ENCODE measurements at places on chromosomes 13 and 19. TPM values are rescaled to one million over a fixed set of nuclear protein-coding genes. Genes with fewer than 3 reads are reported as not detected.

DNA sequence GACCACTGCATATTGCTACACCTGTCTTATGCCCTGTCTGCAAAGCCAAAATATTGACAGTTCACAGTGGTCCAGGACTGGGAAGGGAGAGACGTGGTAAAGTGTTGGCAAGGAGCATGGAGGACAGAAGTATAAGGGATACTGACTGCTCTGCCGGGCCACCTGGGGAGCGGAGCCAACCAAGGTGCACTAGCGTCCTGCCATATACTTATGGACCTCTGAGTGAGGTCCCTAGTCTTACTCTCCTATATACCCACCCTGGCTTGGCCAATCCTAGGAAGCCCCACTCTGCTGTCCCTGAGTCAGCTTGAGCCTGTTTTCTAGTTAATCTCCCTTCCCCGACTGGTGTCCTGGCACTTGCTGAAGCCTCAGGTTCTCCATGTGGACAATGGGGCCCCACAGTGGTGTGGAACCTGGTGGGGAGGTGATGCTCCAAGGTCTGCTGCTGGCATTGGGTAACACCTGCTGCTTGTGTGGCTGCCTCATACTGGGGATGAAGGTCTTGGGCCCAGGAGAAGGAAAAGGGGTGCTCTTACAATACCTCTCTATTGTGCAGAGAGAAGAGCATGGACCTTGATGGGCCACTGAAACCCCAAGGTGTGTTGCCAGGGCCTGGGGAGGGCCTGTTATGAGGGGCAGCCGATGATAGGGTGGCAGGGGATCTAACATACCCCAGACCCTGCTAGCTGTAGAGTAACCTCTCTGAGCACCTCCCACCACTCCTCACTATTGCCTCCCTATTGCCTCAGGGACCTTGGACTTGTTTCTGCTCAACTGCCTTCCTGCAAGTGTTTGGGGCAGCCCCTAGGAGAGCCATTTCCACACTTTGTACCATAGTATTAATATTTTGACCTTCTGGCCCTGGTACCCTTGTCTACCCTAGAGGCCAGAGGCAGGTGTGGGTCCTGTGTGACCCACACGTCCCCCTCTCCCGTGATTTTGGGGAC, 6.7 kb upstream of the TRIM28 start:
- no peak overlapping the region for H3K27ac ChIP-seq
- peaks cover 32% of the 10 kb centered on the region for H3K27me3 ChIP-seq
- H3K4me1 ChIP-seq: peaks cover 4% of the 10 kb centered on the region
- H3K4me3 ChIP-seq: peak overlapping the region; percentile 54
- DNase-seq: no peak

DNA sequence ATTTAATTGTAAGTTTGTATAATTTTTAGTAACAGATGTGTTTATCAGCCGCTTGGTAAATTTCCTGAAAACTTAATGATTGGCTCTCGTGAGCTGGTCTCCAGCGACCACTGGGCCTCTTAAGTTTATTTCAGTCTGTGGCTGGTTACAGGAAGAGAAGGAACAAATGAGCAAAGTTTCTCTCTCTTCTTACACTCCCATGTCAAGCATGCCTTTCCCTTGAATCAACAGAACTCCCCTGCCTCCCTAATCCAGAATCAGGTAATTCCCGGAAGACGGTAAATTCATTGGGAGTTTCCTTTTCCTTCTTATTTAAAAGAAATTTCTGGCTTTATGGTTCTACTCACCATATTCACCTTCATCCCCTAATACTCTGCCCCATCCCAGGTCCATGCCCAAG, 52.5 kb upstream of the POMP start:
- H3K4me3 ChIP-seq: no peak overlapping the region
- no peak overlapping the region for H3K27ac ChIP-seq
- H3K4me1 ChIP-seq: no peaks in the 10 kb centered on the region
- no peaks in the 10 kb centered on the region for H3K27me3 ChIP-seq

- H3K4me1 ChIP-seq: peaks cover 14% of the 10 kb centered on the region
- H3K4me3 ChIP-seq: peak within 1 kb of the TSS; percentile 67
- no peaks in the 10 kb centered on the region for H3K27me3 ChIP-seq
- H3K27ac ChIP-seq: no peak within 1 kb of the TSS
Observed at GRCh38 chr13:44373601-44374347, at the start of gene SERP2. Gene SERP2, plus strand, starts transcription at chr13:44373824. Its CDS starts 202 bp downstream, at chr13:44374026.

DNA sequence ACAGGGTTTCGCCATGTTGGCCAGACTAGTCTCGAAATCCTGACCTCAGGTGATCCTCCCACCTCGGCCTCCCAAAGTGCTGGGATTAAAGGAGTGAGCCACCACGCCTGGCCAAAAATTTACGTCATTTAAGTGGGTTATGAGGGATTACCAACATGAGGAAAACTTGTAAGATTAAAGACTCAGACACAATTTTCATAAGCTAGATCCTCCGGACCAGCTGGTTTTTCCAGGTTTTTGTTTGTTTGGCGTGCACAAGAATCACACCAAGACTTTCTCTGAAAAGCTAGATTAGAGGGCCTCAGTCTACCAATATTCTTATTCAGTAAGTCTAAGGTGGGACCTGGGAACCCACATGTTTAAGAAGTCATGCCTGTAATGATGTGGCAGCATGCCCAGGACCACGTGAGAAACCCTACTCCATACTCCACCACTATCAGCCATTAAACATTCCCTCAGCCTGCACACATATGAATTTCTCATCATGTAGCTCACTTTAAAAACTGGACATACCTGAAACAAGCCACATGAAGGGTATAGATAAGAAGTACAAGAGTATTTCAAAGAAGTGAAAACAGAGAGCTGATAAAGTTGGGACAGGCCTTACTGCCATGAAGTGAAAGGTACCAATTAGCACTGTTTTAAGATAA, 25.7 kb downstream of the DIAPH3 start:
- H3K27ac ChIP-seq: no peak overlapping the region
- no peaks in the 10 kb centered on the region for H3K27me3 ChIP-seq
- no peak overlapping the region for H3K4me3 ChIP-seq
- peaks cover 7% of the 10 kb centered on the region for H3K4me1 ChIP-seq
- H3K36me3 ChIP-seq: no peaks in the 10 kb centered on the region
- DNase-seq: no peak

DNA sequence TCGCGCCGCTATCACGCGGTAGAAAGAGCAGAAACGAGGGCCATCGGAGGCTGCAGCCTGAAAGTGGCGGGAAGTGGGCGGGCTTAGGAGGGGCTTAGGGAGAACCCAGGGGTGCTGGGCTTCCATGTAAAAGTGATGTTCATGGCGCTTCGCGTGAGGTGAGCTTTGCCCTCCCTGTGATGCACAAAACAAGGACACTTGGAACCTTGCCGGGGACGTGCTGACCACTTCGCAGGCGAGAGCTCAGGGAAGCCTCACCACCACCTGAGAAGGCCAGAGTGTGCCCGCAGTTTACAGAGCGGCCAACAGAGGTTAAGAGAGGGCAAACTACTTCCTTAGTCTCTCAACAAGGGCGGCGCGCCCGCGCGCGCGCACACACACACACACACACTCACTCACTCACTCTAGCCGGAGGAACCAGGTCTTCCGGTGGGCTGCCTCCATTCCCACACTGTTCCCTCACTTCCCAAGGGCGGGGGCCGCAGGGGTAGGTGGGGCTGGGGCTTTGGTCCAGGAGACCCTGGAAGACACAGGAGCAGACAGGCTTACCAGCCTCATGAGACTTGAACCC, 651 bp downstream of the GAPDHS start:
- H3K27me3 ChIP-seq: no peaks in the 10 kb centered on the region
- H3K27ac ChIP-seq: no peak overlapping the region
- no peak overlapping the region for H3K4me3 ChIP-seq

The MISP gene
- total RNA-seq: not detected

The FCER2 gene
- total RNA-seq: not detected

GRCh38 chr13:114043421-114044053, 69.7 kb upstream of the C13orf46 start:
- DNase-seq: no peak
- peaks cover 21% of the 10 kb centered on the region for H3K4me1 ChIP-seq
- no peaks in the 10 kb centered on the region for H3K27me3 ChIP-seq
- no peak overlapping the region for H3K27ac ChIP-seq

- H3K36me3 ChIP-seq: no peaks in the 10 kb centered on the region
- H3K27ac ChIP-seq: no peak overlapping the region
- no peak overlapping the region for H3K4me3 ChIP-seq
- no peak for DNase-seq
- no peaks in the 10 kb centered on the region for H3K27me3 ChIP-seq
- H3K4me1 ChIP-seq: no peaks in the 10 kb centered on the region
Observed at GRCh38 chr19:33465371-33465770, 56.2 kb downstream of the PEPD start.

The ZNF442 gene
- total RNA-seq: 6.0 TPM

The ALDH16A1 gene
- 77.6 TPM for total RNA-seq

DNA sequence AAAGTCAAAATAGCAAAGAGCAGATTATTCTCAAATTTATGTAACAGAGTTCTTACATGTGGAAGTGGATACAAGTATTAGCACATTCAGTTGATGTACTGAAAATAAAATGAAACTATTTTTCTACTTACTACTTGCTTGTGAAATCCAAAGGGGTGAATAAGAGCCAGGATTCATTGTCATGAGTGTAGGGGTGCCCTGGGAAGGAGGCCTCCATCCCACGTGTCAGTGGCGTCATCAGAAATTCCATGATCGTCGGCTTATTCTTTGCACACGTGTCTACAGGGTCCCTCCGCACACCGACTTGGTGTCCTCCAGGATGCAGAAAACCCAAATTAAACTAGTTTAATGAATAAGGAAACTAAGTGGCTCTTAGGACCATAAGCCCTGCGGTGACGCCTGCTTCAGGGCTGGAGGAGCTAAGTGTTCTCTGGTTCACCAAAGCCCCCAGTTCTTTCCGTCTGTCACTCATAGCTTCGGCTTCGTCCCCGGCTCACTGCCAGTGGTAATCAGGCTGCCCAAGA, 55.5 kb downstream of the IRS2 start:
- peaks cover 20% of the 10 kb centered on the region for H3K4me1 ChIP-seq
- no peak overlapping the region for H3K27ac ChIP-seq
- DNase-seq: no peak
- H3K4me3 ChIP-seq: no peak overlapping the region
- H3K36me3 ChIP-seq: no peaks in the 10 kb centered on the region

DNA sequence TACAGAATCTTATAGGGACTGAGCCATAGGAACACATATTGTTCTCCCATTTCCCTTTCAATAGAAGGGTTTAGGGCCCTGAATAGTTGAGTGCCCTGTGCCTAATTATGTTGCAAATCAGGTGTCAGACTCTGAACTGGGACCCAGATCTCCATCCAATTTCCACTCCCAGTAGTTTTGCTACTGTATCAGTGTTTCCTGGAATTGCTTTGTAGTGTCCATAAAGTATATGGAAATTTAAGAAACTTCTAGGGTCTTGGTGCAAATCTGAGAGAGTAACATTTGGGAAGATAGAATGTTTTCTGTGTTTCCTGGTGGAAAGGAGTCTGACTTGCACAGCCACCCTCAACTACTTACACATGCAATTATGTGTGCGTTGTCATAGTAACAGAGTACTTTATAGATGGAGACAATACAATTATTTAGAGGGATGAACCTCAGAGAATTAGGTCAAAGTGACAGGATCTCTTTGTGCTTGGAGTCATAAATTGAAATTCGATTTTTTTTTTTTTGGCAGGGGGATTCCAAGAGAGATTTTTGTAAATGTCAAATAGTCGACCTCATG, 646 bp upstream of the SLC10A2 start:
- H3K4me3 ChIP-seq: no peak overlapping the region
- H3K27me3 ChIP-seq: no peaks in the 10 kb centered on the region
- peak; percentile 25 for DNase-seq
- H3K36me3 ChIP-seq: no peaks in the 10 kb centered on the region
- no peak overlapping the region for H3K27ac ChIP-seq
- peaks cover 31% of the 10 kb centered on the region for H3K4me1 ChIP-seq

DNA sequence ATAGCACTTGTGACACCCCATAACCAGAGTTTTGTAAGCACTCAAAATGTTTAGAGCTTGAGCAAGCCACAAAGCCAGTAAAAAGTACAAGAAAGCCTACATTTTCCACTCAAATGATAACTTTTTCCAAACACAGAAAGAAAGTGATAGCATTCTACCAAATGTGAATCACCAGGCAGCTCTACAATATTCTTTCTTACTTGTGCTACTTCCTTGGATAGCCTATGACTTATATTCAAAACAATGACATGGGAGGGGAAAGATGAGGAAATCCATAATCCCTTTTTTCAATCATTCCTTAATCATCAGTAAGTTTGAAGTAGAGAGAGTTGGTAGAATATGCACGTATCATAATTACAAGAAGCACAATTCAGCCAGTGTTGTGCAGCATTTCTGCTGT, 650.8 kb upstream of the PCDH9 start:
- H3K4me3 ChIP-seq: no peak overlapping the region
- no peaks in the 10 kb centered on the region for H3K36me3 ChIP-seq
- H3K27ac ChIP-seq: no peak overlapping the region
- no peak for DNase-seq

DNA sequence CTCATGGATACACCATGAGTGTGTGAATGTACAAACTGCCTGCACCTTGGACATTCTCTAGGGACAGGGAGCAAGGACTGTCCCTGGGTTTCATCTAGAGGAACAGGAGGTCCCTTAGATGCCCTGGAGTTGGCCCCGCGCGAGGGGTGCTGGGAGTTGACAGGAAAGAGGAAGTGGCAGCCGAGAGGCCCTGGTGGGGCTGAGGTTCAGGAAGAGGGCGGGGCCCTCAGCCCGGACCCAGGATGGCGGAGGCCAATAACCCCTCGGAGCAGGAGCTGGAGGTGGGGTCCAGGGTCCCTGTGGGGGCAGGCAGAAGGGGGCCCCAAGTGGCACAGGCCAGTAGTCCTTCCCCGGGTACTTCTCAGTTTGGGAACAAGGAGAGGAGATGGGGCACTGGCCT, 6.9 kb downstream of the PKN1 start:
- H3K27me3 ChIP-seq: no peaks in the 10 kb centered on the region
- H3K4me3 ChIP-seq: no peak overlapping the region
- no peaks in the 10 kb centered on the region for H3K4me1 ChIP-seq
- no peaks in the 10 kb centered on the region for H3K36me3 ChIP-seq

- no peaks in the 10 kb centered on the region for H3K36me3 ChIP-seq
- H3K4me3 ChIP-seq: no peak overlapping the region
- H3K27me3 ChIP-seq: no peaks in the 10 kb centered on the region
- DNase-seq: no peak
- H3K4me1 ChIP-seq: no peaks in the 10 kb centered on the region
Observed at GRCh38 chr13:74675182-74675581, 541.0 kb upstream of the KLF12 start.

DNA sequence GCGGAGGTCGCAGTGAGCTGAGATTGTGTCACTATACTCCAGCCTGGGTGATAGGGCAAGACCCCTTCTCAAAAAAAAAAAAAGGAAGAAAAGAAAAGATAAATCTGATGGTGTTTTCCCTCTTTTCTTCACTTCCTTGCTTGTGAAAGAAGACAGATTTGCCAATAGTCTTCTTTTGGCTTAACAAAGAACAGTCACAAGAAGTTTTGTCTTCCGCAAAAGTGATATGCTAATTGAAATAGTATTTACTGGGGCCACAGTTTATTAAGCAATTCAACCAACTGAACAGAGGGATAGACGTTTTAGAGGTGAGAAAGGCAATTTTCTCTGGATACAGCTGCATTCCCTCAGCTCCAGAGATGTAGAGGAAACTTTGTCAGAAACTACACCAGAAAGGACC, 22.9 kb upstream of the PLAUR start:
- no peak overlapping the region for H3K4me3 ChIP-seq
- DNase-seq: no peak
- H3K27ac ChIP-seq: no peak overlapping the region
- H3K4me1 ChIP-seq: peaks cover 6% of the 10 kb centered on the region

GRCh38 chr19:56142087-56142787, 1.1 kb downstream of the ZNF444 start:
- peaks cover 16% of the 10 kb centered on the region for H3K4me1 ChIP-seq
- H3K27me3 ChIP-seq: no peaks in the 10 kb centered on the region

The CYP4F2 gene
- not detected for total RNA-seq

All from neural progenitor cell (in vitro differentiated cells).